ENCODE measurements at places on chromosomes 3 and 15.

DNA sequence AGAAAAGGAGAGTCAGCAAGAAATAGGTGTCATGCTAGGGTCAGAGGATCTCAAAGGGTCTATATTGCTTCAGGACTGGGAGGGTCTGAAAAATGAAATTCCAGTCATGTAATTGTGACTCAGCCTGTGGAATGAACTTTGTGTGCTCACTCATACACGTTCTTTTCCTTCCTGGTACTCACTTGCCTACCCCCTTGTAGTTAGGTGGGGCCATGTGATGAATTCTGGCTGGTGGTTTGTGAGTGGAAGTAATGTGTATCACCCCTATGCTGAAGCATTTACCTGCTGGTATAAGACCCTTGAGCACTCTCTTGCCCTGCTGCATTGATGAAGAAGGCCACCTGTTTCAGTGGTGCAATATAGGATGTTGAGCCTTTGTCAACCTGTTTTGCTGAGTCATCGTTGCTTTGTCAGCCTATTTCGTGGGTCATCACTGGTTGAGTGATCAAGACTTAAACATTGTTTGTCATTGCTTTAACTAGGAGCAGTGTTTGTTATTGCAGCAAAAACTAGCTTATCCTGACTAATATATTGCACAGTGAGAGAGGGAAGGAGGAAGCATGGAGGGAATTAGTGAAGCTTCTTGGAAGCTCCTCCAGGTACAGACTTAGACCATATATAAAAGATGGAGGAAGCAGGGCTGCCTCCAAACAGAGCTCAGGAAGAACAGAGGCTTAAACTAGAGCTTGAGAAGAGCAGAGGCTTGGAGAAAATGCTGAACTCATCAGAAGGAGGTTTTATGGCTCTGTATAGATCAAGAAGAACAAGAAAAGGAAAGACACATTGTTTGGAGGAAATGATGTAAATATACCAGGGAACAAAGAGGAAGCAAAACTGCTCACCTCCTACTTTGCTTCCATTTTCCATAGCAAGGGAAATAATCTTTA lies 28.9 kb downstream of the TLNRD1 start:
- no peak for DNase-seq

GRCh38 chr3:45765958-45766357 lies 30.4 kb downstream of the SLC6A20 start:
- no peak for DNase-seq

DNA sequence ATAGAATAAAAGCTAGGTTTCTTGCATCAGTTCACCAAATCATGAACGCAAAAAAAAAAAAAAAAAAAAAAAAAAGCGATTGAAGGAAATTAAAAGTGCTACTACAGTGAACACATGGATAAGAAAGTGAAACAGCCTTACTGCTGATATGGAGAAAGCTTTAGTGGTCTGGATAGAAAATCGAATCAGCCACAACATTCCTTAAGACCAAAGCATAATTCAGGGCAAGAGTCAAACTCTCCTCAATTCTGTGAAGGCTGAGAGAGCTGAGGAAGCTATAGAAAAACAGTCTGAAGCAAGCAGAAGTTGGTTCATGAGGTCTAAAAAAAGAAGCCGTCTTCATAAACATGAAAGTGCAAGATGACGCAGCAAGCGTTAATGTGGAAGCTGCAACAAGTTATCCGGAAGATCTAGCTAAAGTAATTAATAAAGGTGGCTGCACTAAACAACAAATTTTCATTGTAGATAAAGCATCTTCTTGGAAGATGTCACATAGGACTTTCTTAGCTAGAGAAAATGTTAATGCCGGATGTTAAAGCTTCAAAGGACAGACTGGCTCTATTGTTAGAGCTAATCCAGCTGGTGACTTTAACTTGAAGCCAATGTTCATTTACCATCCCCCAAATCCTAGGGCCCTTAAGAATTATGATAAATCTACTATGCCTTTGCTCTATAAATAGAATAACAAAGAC lies 19.2 kb downstream of the P3H2 start:
- DNase-seq, result no peak

GRCh38 chr3:71497971-71498444 lies 85.5 kb downstream of the FOXP1 start:
- DNase-seq, result no peak

DNA sequence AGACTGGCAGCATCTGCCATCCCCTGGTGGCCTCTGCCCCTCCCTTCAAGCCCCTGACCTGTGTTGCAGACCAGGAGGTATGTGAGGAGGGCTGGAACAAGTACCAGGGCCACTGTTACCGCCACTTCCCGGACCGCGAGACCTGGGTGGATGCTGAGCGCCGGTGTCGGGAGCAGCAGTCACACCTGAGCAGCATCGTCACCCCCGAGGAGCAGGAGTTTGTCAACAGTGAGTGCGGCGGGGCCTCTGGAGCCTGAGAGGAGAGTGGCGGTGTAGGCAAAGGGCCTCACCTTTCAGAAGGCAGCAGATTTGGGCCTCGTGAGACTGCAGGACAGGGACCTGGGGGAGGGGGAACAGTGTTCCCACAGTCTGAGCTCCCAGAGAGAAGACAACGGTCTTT lies 24.0 kb downstream of the HAPLN3 start:
- DNase-seq, result no peak

DNA sequence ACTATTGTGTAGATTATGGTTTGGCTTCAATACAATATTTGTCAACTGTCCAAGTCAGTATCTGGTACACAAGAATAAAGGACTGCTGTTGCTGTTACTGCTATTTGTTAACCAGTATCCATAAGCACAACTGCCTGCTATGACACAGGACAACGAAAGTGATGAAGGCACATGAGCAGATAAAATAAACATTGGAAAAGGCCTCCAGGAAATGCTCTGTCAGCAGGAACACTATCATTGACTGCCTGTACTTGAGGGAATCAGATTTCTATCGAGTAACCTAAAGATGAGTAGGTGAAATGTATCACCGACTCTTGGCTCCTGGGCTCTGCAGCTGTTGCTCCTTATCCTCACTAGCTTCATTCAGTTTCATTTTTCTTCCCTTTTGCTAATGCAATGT lies 56.5 kb downstream of the FMN1 start:
- no peak for DNase-seq
